ENCODE measurements at places on chromosomes 3 and 15.

DNA sequence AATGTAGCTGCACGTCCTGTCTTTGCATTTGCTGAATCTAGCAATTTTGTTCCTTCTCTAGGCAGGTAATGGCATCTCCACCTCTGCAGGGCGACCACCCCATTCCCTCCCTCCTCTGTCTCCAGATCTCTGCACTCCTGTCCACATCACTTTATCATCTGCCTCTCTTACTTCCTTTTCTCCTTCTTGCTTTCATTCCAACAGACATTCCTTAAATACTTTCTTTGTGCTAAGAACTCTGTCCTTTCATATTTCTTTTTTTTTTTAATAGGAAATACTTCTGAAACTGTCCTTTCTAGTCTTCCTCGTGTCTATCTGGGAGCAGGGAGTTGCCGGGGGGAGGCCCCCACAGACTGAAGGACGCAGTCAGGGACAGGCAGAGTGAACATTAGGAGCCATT, 7.2 kb downstream of the ITIH3 start:
- DNase-seq = no peak

DNA sequence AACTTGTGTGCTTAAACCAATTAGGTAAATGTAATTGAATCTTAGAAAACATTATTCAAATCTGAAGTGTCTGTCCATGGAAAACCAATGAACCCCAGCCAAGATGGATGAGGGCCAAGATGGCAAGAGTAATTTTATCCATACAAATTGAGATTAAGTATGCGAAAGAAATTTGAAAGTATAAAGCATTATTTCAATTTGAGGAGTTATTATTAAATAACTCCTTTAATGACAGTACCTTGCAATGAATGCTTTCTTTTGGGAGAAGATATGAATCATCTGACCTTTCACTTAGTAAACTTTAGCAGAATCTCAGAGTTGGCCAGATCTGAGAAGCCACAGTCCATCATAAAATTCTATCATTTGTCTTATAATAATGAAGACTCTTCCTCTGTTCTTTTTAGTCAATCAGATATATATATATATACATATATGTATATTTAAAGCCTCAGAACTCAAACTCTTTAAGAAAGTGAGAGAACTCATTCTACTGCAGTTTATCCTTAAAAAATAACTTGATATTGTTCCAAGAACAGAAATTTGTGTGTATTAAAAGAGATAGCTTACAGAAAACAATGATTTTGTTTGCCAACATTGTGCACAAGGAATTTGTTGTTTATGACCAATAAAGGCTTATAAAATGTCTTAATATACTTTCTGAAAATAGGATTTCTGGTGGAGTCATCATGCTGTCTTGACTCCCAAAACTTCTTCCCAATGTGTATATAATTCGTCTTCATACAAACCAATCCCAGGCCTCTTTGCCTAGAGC, 434.8 kb upstream of the THBS1 start:
- DNase-seq = no peak

GRCh38 chr15:52349052-52349700, 53.6 kb upstream of the MYO5C start:
- no peak for DNase-seq

DNA sequence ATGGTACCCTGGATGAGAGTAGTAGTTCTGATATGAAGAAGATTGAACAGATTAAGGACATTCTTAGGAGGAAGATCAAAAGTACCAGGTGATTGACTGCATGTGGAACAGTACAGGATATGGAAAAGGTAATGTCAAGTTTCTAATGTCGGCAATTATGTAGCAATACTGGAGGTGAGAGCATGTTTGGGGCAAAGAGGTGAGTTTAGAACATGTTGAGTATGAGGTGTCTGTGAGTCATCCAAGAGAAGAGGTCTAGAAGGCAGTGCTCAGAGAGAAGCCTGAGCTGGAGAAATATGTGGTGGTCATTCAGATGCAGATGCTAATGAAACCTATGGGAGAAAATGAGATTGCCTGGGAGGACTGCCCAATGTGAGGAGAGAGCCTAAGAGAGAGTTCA, 305.6 kb downstream of the ZBTB20 start:
- no peak for DNase-seq

DNA sequence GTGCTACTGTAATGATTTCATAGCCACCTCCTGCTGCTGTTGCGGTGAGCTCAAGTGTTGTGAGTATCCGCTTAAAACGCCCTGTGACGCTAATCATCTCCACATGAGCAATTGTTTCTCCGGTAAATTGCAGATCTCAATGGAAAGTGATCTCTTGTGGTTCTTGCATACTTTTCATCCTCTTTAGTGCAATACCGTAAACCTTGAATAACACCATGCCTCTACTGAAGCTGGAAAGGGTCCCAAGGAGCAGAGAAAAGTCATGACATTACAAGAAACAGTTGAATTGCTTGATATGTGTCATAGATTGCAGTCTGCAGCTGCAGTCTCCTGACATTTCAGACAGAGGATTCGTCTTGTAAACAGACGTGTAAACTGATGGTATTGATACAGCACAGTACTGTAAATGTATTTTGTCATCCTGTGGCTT, 6.0 kb upstream of the CEMIP start:
- no peak for DNase-seq

DNA sequence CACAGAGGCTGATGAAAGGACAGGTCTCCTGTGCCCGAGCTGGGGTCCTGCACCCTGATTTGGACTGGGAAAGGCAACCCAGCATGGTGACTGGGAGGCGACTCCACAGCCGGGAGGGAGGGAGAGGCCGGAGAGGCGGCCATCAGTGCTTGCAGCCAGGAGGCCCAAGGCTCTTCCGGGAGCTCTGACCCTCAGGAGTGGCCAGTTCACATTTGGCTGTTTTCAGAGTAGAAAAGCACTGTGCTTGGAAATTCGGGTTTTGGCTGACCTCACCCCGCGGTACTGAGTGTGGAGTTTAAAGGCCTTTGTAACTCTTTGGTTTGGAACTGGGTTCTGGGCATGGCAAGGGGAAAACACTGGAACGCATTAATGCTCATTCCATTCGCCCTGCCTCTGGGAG, 31.9 kb downstream of the SMAD6 start:
- DNase-seq = no peak

GRCh38 chr3:30318110-30318509, 288.3 kb upstream of the TGFBR2 start:
- no peak for DNase-seq

GRCh38 chr15:65833501-65834205, 35.6 kb upstream of the RAB11A start:
- peak; percentile 14 for DNase-seq

DNA sequence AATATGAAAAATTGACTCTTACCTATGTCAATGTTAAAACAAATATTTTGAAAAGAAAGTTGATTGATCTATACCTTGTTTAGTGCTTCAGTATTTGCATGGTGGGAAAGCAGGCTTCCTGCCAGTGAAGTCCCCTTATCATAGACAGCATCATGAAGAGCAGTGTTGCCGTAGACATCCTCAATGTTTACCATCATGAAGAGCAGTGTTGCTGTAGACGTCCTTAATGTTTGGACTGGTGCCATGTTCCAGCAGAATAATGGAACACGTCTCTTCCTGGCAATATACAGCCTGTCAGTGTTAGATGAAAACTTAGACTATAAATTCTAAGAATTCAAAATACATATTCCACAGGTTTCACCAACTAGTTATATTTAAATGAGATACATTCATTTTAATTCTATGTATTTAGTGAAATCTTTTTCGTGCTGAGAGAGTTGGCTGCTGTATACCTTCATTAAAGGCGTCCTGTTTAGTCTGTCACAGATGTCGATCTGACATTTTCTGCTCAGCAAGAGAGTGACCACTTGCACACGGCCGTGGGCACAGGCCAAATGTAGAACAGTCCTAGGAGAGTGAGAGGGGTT, 116.8 kb downstream of the LMLN start:
- no peak for DNase-seq

DNA sequence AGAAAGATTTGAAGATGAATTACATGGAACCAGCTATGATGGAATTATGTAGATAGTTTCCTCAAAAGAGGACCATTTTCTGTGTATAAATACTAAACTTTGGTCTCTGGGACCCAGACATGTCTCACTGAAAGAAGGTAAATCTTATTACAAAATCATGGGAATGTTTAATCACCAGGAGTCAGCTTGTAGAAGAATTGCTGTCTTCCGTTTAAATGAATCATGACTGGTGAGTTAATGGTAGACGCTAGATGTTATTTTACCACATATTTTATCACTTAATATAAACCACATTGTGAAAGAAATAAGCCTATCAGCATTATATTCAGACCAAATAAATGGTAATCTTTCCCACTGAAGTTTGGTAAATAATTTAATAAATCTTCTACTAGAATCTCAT, 322.3 kb upstream of the SUCLG2 start:
- no peak for DNase-seq

GRCh38 chr3:73781541-73781940, 156.8 kb upstream of the PDZRN3 start:
- DNase-seq = no peak

- DNase-seq = no peak
Measured at GRCh38 chr3:39378957-39379777, 4.0 kb upstream of the SLC25A38 start.

DNA sequence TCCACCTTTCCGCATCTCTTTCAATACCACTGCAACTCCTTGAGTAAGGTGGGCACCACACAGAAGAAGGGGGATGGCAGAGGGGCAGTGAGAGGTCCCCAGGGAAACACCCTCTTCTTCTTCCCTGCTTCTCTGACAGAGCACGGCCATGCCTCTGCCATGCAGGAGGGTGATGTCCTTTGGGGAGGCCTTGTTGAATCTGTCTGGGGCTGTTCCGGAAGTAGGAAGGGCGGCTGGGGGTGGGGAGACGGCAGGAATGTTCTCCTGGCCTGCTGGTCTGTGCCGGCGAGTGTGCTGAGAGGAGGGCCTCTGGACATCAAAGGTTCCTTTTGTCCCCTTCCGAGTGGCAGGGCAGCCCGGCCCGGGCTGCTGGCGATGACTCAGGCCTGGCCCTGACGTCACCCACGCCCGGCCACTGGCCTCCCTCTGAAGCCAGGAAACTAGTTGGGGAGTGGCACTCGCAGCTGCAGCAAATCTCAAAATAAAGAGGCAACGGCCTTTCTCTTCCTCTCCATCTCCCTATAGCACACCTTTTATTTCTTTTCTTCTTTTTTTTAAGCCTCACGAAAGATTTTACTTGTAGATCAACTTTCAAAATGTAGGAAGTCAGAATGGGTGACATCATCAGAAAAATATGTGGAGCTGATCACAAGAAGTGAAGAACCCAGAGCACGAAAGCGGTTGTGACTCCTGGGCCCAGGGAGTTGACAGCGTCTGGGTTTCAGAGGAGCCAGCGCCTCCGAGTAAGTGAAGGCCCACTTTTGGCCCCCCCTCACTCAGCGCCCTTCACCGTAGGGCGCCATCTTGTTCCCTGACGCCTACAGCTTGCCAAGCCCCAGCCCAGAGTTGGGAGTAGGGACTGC, at the start of gene ZBTB38:
Gene ZBTB38, plus strand, starts transcription at position 443 of the 863 bp plus-strand sequence. CDS start 73,885 bp downstream, outside the sequence.
- no peak for DNase-seq

DNA sequence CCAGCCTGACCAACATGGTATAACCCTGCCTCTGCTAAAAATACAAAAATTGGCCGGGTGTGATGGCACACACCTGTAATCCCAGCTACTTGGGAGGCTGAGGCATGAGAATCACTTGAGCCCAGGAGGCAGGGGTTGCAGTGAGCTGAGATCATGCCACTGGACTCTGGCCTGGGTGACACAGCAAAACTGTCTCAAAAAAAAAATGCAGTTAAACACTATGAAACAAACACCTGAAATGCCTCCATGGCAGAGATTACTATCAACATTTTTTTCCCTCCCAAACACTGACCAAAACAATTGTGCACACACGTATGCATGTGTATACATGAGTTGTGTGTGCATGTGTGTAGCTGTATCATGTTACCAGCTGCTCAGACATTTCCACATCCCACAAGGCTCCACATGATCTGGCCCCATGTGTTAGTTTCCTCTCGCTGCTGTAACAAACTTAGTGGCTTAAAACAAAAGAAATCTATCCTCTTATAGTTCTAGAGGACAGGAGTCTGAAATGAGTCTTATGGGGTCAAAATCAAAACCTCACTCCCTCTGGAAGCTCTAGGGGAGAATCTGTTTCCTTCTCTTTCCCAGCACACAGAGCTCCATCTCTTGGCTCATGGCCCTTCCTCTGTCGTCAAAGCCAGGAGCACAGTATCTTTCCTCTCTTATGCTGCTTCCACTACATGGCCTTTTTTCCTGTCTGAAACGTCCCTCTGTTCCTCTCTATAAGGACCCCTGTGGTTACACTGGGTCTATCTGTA, 34.5 kb downstream of the SLC41A3 start:
- DNase-seq = no peak

- no peak for DNase-seq
Measured at GRCh38 chr3:6861625-6862000, 698 bp downstream of the GRM7 start.

DNA sequence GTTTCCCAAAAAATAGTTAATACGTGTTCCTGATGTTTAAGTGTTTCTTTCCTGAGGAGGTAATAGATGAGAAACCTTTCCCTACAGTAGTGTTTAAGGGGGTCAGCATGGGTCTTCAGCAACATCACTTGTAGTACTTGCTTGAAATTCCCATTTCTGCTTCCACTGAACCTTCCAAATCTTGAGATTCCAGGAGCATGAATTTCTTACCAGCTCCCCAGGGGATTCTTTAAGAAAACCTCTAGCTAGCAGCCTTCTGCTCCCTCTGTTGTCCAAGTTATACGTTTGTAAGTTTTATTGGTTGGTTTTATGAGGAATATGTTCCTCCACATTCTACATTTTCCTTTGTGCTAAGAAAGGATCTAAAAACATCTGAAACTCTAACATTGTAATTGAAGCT, 38.2 kb upstream of the ACP3 start:
- DNase-seq = no peak

- DNase-seq = no peak
Measured at GRCh38 chr3:195372220-195372619, 70.6 kb downstream of the ACAP2 start.

GRCh38 chr15:90718232-90718631, 1.1 kb downstream of the BLM start:
- DNase-seq = no peak

DNA sequence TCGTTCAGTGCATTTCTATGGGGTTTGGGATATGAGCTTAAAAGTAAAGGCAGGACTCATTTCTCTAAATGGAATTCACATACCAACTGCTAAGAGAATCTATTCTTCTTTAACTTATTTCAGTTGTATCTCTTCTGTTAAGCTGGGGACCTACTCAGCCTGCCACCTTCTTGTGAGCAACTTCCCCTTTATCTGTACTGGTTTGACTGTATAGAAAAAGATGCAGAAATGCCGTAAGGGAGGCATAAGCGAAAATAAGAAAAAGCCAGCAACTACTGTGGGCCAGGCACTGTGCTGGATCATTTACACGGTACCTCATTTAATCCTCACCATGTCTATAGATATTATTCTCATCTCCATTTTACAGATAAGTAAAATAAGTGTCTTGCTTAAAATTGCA, 38.4 kb downstream of the RBMS3 start:
- no peak for DNase-seq

- DNase-seq = no peak
Measured at GRCh38 chr3:134690226-134690625, 39.4 kb upstream of the KY start.

GRCh38 chr15:94246016-94246415, 14.7 kb downstream of the MCTP2 start:
- DNase-seq = no peak

- no peak for DNase-seq
Measured at GRCh38 chr3:160931474-160931873, 173.7 kb downstream of the B3GALNT1 start.

All from stimulated activated CD4-positive, alpha-beta T cell treated with anti-CD3 and anti-CD28 coated beads, Interleukin-12 subunit alpha, Interleukin-12 subunit beta, amount 100 ng/mL, for 4 hours (primary cell).